ENCODE measurements at places on chromosomes 6 and 20.
A peak's percentile ranks its signal among the peaks of the same experiment; 100 is the strongest.

DNA sequence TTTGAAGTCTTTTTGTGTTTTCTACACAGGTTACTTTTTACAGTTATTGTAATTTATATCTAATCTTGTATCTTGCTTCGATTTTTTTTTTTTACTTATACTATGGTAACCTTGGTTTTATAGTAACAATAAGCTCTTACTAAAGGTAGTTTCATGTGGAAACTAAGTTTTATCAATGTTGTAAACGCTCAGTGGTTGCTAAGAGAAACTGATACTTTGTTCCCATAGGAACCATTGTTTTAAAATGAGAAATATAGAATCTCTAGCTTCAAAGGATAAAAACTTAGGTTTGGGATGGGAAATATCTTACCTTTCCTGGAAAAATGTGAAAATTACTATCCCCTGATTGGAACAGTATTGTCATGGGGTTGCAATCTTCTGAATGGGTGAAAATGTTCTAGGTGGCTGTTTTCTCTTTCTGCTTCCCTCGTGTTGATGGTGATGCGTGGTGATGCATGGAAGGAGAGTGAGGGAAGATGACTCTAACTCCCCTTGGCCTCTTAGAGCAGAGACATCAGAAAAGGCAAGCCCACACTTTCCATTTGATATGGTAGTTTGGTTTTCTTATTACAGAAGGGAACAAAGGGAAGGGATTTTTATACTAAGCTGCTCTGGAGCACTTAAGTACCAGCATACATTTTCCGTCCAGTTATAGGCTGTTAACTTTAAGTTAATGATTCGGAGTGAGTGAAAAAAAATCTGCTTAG, 23.5 kb upstream of the BACH2 start:
- no peak for DNase-seq

DNA sequence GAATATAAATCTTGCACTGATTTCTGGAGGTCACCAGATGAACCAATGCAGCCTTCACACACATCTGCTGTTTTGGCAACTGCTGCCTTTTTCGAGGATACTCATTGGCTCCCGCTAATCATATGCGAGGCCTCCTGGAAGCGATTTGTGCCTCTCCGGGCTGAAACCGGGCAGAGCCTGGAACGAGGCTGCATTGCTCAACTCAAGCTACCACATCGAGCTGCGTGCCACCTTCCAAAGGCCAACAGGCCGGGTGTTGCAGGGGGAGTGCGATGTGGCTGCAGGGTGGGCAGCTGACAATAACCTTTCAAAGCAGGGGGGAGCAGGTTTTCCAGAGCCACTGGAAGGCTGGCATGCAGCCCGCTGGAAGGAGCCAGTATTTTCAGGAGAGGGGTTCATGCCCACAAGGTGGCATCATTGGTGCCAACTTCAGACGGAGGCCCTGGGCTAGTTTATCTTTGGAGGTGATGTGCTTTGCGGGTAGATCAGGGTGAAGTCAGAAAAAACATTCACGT, 122.6 kb upstream of the IFNGR1 start:
- DNase-seq: peak; percentile 52

- DNase-seq: no peak
Measured at GRCh38 chr6:3312604-3313231, 54.0 kb downstream of the PSMG4 start.

- DNase-seq: no peak
Measured at GRCh38 chr20:8375898-8376297, 243.8 kb downstream of the PLCB1 start.

GRCh38 chr6:134822920-134823709, 126.8 kb downstream of the ALDH8A1 start:
- peak; percentile 84 for DNase-seq

DNA sequence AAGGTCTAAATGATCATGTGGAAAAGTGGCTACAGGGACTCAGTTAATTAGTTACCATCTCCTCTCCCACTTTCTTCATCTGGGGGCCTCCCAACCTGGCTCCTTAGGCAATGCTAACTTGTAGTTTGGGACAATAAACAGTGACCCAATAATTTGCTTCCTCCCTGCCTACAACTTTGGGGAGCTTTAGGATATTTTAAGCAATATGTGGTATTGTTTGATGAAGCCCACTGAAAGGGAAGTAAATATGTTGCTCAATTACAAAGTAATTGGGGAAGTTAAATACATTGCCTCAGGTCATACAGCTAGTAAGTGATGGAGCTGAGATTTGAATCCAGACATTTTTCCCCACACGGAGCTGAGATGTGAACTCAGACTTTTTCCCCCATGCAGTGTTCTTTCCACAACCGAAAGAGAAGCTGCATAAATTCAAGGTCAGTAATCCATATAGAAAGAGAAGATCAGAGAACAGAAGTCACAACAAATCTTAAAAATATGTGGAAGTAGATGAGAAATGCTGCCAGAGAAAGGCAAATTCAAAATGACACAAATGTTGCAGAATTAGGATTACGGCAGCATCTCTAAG, 26.6 kb downstream of the ZHX3 start:
- no peak for DNase-seq

Measured in M059J (cell line).